Immature natural killer cell (primary cell): ENCODE measurements at places on chromosomes 7 and 10.

DNA sequence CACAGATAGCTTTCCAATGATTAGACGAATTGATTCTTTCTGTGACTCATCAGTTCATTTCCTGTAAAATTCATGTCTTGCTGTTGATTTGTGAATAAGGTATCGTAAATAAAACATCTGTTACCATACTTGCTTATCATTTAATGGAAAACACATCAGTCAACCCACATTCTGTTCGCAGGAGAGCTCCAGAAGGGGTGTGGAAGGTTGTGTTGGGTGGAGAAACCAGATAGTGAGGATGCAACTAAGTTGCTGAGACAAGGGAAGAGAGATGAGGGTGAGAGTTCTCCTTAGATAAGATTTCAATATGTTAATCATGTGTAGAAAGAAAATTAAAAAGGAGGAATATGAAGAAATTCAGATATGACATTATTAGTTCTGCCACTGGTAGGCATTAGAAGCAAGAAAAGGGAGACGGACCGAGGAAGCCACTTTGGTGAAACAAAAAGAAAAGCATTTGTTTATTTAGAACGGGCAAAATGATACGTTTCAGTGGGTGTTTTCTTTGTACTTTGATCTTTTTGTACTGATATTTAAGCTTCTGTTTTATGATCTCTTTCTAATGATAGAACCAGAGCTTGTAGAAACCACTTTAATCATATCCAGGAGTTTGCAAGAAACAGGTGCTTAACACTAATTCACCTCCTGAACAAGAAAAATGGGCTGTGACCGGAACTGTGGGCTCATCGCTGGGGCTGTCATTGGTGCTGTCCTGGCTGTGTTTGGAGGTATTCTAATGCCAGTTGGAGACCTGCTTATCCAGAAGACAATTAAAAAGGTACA is 7.8 kb downstream of the CD36 start:
- no peak for DNase-seq

GRCh38 chr10:17348501-17349349 is 105.7 kb downstream of the ST8SIA6 start:
- DNase-seq = no peak

DNA sequence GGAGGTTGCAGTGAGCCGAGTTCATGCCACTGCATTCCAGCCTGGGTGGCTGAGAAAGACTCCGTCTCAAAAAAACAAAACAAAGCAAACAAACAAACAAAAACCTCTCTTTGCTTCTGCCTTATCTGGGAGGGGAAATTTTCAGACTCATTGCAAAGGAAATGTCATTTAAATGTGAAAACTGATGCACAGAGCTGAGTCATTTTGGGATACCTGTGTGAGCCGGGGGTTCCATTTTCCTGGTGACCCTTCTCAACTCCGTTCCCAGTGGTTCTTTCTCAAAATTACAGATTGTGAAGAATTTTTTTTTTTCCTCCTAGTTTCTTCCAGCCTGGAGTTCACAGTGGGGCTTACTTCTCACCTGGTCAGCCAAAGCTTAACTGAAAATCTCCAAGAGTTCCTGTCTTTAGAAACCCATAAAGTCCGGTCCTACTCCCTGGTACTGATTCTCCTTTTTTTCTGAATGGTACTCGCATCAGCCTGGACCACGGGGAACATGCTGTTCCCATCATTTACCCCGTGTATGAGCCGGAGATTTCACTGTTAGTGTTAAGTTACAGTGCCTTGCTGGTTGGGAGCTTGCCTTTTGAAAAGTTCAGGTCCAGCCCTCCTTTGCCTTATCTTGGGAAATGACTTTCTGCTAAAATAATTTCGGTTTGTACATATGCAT is 56.9 kb downstream of the RBM20 start:
- no peak for DNase-seq

GRCh38 chr7:38224392-38224791 is 46.3 kb downstream of the STARD3NL start:
- peak; percentile 33 for DNase-seq

DNA sequence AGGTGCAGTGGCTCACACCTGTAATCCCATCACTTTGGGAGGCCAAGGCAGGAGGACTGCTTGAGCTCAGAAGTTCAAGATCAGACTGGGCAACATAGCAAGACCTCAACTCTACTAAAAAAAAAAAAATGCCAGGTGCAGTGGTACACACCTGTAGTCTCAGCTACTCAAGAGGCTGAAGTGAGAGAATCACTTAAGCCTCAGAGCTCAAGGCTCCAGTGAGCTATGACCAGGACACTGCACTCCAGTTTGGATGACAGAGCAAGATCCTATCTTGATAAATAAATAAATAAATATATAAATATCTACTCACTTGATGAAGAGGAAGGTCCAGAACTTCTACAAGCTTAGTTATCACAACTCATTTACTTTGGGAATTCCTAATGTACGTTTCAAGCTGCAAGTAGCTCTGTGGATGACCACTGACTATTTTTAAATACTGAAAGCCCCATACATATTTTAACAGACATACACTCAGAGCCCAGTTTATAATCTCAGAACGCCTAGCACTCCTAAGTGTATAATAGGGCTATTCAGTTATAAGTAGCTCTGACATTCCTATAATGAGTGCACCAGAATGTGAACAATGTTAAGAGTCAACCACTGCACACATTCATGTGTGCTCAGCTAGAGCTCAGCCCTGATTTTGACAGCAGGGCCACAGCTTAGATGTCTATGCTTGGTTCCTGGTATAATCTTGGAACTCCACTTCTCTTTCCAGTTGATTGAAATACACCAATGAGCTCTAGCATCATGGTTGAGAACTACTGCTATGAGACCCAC is 119.1 kb downstream of the CUBN start:
- no peak for DNase-seq

- DNase-seq = no peak
Observed at GRCh38 chr10:102753718-102754117, 10.0 kb downstream of the WBP1L start.

DNA sequence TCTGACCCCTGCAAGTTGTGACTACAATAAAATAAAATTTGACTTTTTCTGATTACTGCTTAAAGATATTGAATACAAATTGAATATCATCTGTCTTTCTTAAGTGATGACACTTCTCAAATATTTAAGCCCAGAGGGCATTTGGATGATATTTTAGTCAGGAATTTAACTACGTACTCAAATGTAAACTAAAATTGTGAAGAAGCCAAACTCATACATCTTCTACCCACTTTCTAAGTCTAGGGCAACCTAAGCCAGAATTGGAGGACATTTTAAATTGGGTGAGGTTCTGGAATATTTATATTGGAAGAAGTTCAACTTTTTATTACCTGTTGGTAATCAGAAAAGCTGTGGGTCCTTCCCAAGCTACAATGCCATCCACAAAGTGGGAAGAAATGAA is 149.1 kb upstream of the WDR11 start:
- DNase-seq = no peak

DNA sequence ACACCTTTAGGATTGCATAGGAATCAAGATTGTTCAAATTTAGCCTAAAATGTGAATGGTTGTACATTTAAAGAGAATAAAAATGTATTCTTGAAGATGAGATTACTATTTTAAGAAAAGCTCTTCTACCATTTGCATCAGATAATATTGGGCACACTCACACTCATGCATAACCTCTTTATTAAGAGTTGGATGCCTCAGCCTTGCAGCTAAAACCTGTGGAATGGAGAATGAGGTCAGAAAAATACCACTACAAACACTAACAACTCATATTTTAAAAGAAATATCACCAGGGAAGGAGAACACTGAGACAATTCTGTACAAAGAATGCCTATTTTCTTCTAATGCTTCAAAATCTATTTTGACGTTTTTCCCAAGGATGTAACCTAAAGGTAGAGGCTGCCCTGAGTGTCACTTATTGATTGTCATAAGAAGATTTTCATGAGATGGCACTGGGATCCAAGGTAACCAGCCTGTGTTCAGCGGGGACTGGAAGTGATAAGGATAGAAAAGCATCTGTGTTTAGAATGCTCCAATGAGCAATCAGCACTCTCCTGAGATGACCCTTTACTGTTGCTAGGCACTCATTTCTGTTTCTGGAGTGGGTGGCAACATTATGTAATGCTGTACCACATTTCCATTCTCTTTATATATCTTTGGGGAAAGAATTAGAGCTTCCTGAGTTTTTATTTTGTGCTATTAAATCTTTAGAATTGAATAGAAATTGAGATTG is 26.6 kb downstream of the REEP3 start:
- DNase-seq = no peak

DNA sequence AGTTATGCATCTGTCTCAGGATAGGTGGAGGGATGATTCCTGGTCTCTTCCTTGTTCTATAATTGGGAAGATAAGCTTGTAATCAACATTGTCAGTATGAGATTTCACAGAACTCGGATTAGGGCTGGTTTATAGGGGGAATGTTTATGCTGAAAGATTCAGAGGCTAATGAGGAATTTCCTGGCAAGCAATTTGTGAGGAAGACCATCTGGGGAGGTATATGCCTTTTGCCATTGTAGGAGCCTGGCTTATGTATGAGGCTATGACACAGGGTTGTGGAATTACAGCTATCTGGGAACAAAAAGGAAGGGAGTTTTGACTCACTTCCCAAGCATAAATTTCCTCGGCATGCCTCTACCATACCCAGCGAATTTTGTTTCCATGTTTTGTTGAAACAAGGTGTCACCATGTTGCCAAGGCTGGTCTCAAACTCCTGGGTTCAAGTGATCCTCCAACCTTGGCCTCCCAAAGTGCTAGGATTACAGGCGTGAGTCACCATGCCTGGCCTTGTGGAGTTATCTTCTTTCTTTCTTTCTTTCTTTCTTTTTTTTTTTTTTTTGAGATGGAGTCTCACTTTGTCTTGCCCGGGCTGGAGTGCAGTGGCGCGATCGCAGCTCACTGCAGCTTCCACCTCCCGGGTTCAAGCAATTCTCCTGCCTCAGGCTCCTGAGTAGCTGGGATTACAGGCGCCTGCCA is 1.6 kb upstream of the COPS6 start:
- no peak for DNase-seq

DNA sequence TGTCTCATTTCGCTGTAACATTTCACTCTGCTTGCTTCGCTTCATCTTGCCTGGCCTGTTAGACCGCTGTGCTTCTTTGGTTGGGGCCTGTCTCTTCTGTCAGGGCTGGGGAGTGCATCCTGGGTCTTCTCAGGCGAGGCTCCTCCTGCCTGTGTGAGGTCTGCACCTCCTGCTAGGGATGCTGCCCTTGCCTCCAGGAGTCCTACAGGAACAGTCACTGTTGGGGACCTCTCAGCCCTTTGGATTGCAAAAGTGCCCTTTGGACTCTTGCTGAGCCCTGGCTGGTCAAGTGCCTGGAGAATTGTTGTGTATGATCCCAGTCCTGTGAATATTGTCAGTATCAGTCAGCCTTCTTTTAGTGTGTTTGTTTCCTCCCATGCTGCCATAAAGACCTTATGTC is 84.1 kb downstream of the MDFIC start:
- DNase-seq = no peak

GRCh38 chr7:12031638-12032037 is 179.5 kb upstream of the TMEM106B start:
- no peak for DNase-seq

DNA sequence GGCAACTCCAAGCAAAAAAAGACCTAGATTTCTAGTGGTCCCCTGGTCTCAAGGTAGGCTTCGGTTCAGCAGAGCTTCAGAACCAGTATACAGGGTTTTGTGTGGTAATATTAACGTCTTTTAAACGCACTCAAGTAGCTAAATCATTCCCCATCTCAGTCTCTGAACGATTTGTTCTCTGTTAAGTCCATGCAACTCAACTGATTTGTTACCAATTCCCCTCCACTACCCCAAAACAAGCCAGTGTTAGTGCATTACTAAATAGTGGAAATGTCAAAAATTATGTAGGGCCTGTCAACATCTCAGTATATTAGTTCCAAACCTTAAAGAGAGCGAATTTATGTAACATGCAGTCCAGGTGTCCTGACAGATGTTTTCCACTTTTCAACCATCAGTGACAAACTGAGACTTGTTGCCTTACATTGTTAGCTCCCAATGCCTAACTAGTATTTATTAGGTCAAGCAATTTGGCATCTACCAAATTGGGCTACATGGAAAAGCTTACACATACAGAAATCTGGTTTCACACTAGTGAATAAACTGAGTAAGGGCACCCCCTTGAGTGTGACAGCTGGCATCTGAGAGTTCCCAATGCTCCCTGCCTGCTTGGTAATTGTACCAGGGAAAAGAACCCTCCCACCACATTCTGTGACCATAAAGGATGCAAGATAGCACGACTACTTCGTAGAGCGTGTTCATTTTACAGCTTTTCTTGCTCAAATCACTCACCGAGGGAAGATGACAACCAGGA is 12.2 kb downstream of the HNRNPA2B1 start:
- peak; percentile 19 for DNase-seq

DNA sequence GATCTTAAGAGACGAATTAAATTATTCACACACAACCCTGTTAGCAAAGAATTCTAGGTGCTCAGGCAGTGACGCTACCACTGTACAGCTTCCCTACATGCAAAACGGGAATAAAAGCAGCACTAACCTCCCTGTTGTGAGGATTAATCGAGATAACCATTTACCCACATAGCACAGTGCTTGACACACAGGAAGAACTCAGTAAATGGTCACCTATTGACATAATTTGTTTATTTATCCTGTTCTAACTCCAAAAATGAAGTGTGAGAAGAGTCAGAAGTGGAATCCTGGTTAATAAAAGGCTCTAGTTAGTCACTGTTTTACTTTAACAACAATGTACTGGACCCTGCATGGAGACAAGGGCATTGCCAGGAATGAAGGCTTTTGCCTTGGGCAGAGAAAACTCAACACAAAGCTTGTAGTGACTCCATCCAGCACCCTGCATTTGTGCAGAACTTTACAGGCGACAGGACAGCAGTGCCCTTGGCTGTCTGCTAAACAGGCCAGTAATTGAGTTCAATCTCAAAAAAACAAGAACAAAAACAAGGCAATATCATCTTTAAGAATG is 103.8 kb downstream of the SORBS1 start:
- DNase-seq = no peak

- no peak for DNase-seq
Observed at GRCh38 chr7:120373174-120373573, 100.2 kb downstream of the KCND2 start.

GRCh38 chr7:84800846-84801245 is 386.0 kb downstream of the SEMA3D start:
- DNase-seq = no peak

DNA sequence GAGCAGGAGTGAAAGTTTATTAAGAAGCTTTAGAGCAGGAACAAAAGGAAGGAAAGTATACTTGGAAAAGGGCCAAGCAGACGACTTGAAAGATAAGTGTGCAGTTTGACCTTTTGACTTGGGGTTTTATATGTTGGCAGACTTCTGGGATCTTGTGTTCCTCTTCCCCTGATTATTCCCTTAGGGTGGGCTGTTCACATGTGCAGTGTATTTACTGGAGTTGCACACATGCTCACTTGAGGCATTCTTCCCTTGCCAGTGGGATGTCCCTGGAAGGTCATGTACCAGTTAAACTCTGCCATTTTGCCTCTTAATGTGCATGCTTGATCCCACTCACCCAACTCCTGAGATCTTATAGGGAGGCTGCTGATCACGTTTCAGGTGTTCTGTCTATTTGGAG is 23.4 kb upstream of the ARHGAP12 start:
- no peak for DNase-seq
